ENCODE measurements at places on chromosomes 6 and 20. TPM values are rescaled to one million over a fixed set of nuclear protein-coding genes. Genes with fewer than 3 reads are reported as not detected.

GRCh38 chr6:53325785-53326184, 23.0 kb downstream of the ELOVL5 start:
- H3K27ac ChIP-seq = peak overlapping the region; percentile 91
- H3K4me1 ChIP-seq = peaks cover 51% of the 10 kb centered on the region
- peak overlapping the region; percentile 60 for H3K4me3 ChIP-seq
- peaks cover 7% of the 10 kb centered on the region for H3K36me3 ChIP-seq
- no peak for DNase-seq

DNA sequence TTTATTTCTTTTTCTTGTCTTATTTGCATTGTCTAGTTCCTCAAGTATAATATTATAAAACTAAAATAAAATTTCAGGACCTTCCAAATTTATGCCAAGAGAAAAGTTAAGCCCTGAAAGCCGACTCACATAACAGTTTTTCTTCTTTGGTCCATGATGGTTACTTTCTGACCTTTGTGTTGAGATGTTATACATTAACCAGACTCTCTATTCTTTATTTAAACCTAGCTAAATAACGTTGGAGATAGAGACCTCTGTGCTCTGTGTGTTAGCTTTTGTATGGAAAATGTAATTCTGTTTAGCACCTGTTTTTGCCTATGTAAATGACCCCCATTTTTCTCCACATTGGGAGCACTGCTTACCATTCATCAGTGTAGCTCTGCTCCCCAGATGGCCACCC, 352.4 kb downstream of the CD109 start:
- no peaks in the 10 kb centered on the region for H3K4me1 ChIP-seq
- no peaks in the 10 kb centered on the region for H3K27me3 ChIP-seq
- DNase-seq = no peak

GRCh38 chr6:17318435-17319165, 37.4 kb downstream of the RBM24 start:
- H3K27ac ChIP-seq = no peak overlapping the region
- H3K27me3 ChIP-seq = no peaks in the 10 kb centered on the region
- peaks cover 2% of the 10 kb centered on the region for H3K36me3 ChIP-seq
- H3K4me1 ChIP-seq = no peaks in the 10 kb centered on the region
- H3K4me3 ChIP-seq = no peak overlapping the region

DNA sequence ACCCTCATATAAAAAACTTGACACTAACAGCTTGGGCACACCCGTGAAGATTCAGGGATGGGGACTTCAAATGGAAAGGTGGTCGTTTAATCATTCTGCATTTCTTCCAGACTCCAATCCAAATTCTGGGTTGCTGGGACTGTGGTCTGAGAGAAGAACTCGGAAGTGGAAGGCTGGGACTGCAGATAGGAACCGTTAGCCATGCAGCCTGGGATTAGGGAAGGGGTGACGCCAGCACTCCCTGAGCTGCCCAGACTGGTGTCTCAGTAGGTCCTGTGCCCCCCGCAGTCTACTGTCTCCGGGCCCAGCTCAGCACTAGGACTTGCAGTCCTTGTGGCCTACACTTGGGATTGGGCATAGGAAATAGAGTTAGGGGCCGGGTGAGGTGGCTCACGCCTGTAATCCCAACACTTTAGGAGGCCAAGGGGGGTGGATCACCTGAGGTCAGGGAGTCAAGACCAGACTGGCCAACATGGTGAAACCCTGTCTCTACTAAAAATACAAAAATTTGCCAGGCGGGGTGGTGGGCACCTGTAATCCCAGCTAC, 511 bp upstream of the CLIC1 start:
- no peak for DNase-seq
- peak overlapping the region; percentile 96 for H3K27ac ChIP-seq
- no peaks in the 10 kb centered on the region for H3K27me3 ChIP-seq
- peak overlapping the region; percentile 99 for H3K4me3 ChIP-seq
- peaks cover 8% of the 10 kb centered on the region for H3K36me3 ChIP-seq

GRCh38 chr6:113092795-113093194, 745.7 kb downstream of the RFPL4B start:
- DNase-seq = no peak
- H3K4me3 ChIP-seq = no peak overlapping the region
- no peaks in the 10 kb centered on the region for H3K36me3 ChIP-seq

DNA sequence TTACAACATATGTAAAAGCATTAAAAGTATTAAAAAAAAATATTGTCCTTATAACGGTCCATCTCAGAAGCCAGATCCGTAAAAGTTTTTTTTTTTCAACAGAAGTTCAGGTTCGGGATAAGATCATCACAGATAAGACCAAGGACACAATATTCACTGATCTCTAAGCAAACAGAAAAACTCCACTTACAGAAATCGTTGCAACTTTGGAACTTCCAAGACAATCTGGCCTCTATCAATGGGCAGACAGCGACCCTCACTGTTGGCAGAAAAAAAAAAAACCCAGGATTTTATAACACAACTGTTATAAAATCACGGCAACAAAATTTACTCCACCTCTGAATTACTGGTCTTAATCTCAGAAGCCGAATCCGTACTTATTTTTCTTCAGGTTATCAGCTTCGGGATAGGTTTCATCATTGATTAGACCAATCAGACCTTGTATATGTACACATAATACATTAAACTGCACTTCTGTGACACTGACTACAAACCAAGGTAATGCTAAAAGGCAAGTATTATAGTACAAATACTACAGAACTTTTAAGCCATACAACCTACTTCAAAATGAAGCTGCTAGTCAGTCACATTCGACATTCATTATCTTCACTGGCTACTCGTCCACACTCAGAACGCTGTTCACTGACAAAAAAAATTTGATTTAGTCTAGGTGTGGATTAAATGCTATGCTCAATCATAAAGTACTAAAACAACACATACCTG, 34.7 kb upstream of the SYNCRIP start:
- H3K27me3 ChIP-seq = peaks cover 6% of the 10 kb centered on the region
- H3K27ac ChIP-seq = peak overlapping the region; percentile 100
- H3K36me3 ChIP-seq = peaks cover 14% of the 10 kb centered on the region

DNA sequence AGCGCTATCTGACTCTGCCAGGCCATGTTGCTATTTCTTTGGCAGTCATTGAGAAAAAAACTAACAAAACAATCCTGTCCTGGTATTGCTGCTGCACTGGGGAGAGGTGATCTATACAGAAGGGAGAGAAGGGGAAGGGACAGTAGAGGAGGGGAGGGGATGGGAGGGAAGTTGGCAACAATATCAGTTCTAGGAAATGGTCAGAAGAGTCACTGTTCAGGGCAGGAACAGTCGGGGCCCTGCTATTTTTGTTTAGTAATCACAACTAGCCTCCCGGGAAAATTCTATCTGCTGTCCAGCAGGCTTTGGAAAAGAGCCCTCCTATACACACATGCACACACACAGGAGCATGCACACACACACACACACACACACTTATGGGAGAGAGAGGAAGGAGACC, 142.3 kb upstream of the CARMIL1 start:
- peak overlapping the region; percentile 98 for H3K27ac ChIP-seq
- no peak for DNase-seq
- peaks cover 31% of the 10 kb centered on the region for H3K4me1 ChIP-seq
- H3K36me3 ChIP-seq = peaks cover 4% of the 10 kb centered on the region

GRCh38 chr20:46704714-46705377, 4.6 kb upstream of the SLC2A10 start:
- no peak overlapping the region for H3K27ac ChIP-seq
- H3K4me1 ChIP-seq = peaks cover 4% of the 10 kb centered on the region
- H3K4me3 ChIP-seq = no peak overlapping the region
- peaks cover 10% of the 10 kb centered on the region for H3K36me3 ChIP-seq
- H3K27me3 ChIP-seq = peaks cover 65% of the 10 kb centered on the region

DNA sequence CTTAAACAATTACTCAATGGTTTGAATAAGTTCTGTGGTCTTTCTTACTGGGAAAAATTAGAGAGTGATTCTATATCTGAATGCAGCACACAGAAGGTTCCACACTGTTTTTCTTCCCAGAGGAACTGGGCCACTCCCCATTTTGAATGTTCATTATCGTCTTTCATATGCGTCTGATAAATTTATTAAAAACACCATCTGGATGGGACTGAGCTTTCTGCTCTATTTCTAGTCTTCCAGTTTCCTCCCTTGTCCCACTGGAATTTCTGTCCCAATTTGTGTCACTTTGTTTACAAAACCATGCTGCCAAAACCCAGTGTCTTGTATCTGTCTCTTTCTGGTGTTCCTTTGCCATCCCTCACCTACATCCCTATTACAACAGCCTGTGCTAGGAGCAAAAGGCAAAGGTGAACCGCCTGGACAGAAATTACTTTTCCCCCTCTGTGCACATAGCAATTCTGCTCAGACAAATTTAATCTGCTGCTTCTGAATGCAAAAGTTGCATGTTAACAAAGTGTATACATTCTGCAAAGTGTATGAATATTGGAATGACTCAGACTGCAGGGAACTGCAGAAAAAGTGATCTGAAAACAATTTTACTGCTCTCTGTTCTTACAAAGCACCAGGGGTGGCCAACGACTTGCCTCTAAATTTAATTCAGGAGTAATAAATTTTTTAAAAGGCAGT, 333.6 kb downstream of the BTBD9 start:
- no peaks in the 10 kb centered on the region for H3K27me3 ChIP-seq
- DNase-seq = no peak
- H3K27ac ChIP-seq = no peak overlapping the region
- no peak overlapping the region for H3K4me3 ChIP-seq

DNA sequence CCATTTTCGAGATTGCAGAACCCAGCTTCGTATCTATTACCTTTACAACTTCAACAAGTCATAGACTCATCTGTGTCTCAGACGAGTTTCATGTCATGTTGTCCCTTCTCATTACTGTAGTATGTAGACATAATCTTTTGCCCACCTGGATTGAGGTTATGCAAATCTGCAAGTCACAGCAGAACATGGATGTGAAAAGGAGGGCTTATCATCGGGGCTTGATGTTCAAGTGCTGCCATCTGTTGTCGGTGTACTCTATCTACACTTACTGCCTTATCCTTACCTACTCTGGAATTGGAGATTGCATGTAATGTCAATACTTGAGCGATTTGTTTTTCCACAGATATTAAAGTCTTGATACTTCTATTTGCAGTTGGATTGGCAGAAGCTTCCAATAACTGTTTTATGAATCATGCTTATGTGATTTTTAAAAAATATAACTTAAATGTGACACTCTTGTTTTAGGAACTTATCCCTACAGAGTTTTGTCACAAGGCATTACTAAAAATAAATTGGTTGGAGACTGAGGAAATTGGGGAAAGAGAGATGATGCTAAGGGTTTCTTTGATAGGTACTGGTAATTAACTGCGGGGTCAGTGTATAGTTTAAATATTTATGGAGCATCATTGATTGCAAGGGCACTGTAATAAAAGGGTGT, 3.0 kb upstream of the GOPC start:
- H3K4me3 ChIP-seq = no peak overlapping the region
- H3K4me1 ChIP-seq = peaks cover 19% of the 10 kb centered on the region
- peaks cover 30% of the 10 kb centered on the region for H3K27me3 ChIP-seq
- H3K36me3 ChIP-seq = no peaks in the 10 kb centered on the region

SIRPB2 gene
- 0.78 TPM for total RNA-seq

KIF25 gene
- total RNA-seq = not detected

DOK5 gene
- total RNA-seq = not detected

SEL1L2 gene
- total RNA-seq = not detected

FBXO5 gene
- 5.9 TPM for total RNA-seq

DEFB132 gene
- total RNA-seq = not detected

MROH8 gene
- 2.0 TPM for total RNA-seq

MLIP gene
- not detected for total RNA-seq

RAET1L gene
- not detected for total RNA-seq

All from T-helper 17 cell (primary cell).